ENCODE measurements at places on chromosomes 1 and 21.

DNA sequence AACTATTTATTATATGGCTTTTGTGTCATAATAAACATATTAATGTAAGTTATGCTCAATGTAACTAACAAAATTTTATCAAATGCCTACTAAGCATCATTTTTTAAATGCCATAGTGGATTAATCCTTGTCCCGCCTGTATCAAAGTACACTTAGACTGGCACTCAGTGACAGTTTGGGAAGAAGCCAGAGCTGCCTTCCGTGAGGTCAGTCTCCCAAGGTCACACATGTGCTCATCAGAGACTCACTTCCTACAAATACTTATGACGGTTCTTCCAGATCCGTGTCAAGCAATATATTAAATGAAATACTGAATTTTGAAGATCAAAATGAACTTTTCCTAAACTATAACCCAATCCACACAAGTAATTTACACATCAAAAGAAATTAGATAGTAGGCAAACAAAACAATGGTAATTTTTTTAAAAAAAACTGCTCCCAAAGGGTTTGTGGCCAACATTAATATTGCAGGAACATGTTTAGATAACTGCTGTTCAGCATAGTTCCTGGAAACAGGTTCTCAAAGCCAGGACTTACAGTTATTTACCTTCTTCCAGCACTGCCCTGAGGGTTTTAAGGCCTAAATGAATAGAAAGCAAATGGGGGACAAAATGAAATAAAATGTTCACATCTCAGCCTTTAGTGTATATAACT is 27.2 kb downstream of the WLS start:
- no peak for DNase-seq

DNA sequence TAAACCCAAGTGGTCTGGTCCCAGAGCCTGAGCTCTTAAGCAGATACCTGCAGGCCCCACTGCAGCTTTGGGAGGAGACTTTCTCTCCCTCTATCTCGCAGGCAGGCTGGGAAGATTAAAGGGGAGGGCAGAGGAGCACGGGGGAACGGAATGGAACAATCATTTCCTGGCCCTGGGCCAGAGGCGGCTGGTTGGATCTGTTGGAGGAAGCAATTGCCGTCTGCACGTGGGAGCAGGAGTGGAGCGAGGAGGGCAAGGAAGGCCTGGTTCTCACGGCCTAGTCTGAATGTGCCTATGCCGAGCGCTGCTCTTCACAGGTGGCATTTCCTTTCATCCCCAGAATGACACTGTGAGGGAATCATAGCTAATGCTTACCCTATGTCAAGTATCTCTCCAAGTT is 23.7 kb downstream of the NKAIN1 start:
- DNase-seq: no peak

- DNase-seq: no peak
Observed at GRCh38 chr1:8121261-8122159, 95.4 kb upstream of the ERRFI1 start.

- DNase-seq: no peak
Observed at GRCh38 chr1:180343921-180344769, 114.1 kb downstream of the LHX4 start.

- DNase-seq: no peak
Observed at GRCh38 chr21:37987668-37988067, 71.4 kb upstream of the KCNJ6 start.

- no peak for DNase-seq
Observed at GRCh38 chr1:237525102-237525501, 365.6 kb downstream of the ZP4 start.

DNA sequence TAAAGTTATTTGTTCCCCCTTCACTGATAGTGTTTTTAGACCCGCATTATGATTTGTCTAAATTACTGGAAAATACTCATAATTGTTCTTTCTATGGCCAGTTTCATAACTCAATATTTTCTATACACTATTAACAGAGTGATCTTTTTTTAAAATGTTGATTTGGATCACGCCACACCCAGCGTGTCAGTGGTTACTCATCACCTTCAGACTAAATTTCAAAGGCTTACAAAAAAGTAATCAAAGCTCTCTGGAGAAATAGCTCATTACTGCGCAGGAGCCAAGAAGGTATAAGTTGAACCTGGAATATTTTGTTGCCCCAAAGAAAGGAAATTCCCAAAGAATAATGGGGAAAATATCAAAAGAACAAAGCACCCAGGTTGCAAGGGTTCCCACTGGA is 104.9 kb downstream of the EVI5 start:
- DNase-seq: no peak

- DNase-seq: no peak
Observed at GRCh38 chr1:77888081-77888780, at the start of gene NEXN. Gene NEXN (plus strand): TSS chr1:77888624. CDS start chr1:77916107, 27,483 bp downstream.

GRCh38 chr1:171762143-171762563 is 19.3 kb upstream of the METTL13 start:
- DNase-seq: no peak

DNA sequence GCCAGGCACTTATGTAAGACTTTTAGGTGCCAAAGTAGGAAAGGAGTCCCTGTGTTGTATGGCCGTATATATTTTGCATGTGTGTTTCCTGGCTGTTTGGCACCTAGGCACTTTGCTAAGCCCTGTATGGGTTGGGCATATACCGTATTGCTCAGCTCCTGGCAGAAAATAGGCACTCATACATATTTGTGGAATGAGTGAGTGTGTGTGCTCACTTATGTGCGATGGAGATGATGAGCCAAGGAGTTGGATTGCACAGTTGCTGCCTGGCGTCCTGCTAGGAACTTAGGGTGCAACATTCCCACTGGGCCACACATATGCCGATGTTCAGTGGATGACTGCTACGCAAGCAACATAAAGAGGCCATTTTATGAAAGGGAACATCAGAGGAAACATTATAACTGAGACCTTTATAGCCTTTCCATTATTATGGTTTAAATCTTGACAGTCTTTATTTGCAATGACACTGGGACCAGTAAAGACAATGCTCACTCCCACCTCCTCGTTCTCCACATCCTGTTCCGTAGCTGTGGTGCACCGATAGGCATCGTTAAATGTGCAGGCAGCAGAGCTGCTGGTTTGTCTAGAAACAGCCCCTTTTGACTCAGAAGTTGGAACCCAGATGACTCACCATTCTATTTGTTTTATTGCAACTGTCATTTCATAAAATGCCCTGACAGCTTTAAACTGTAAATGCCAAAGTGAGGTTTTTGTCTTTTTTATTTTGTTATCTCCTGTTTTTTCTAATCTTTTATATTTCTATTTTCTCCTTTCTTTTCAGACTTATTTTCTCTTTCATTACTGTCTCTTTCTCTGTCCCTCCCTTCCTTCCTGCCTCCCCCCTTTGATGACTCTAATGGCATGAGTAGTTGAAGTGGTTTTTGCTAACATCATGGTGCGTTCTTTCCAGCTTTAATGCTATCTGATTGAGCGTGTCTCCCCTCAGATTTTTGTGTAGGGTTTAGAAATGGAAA is 36.1 kb downstream of the PEX14 start:
- peak; percentile 82 for DNase-seq

DNA sequence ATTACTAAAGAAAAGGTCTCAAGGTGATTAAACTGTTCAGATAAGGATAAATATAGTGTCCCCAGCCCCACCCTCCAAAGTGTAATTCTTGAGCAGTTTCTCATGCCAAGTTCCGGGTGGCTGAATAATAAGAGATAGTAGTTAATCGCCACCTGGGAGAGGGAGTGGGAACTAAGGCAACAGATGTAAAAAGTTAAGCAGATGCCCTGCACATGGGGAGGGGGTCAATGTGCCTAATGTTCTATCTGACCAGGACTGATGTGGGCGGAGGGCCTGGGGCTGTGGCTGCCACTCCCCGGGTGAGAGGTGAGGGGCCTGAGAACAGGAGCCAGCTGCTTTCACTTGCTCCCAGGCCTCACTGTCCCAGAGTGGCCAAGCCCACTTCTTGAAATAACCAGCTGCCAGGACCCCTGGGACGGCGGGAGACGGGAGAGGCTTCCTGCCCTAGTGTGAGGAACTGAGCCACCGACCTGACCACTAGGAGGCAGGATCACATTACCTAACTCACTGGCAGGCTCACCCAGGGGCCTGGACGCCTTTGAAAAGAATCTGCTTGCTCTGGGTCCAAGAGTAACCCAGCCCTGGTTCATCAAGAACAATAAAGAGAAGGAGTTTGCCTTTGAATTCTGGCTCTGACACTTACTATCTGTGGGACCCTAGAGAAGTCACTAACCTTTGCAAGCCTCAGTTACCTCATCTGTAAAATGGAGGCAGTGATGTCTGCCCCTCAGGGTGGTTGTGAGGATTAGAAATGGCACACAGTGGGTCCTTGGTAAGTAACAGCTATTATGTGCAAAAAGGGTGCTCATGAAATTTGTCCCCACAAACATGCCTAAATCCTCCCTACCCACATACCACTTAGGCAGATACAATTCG is 179.2 kb downstream of the ATG4C start:
- no peak for DNase-seq

DNA sequence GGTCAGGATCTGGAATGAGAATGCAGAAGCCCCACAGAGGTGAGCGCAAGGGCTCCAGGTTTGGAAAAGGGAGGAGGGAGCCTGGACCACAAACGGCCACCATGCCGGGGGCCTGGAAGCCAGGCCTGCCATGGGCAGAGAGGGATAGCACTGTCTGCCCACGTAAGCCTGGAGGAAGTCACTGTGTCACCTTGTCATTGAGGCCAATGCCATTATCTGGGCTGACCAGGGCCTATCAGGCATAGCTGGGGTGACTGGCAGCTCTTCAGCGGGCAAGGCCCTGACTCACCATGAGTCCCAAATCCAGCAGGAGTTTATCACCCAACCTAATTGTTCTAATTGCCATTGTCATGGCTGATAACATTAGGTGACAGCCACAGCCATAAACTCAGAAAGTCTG is 84.6 kb downstream of the MATN1 start:
- DNase-seq: no peak

DNA sequence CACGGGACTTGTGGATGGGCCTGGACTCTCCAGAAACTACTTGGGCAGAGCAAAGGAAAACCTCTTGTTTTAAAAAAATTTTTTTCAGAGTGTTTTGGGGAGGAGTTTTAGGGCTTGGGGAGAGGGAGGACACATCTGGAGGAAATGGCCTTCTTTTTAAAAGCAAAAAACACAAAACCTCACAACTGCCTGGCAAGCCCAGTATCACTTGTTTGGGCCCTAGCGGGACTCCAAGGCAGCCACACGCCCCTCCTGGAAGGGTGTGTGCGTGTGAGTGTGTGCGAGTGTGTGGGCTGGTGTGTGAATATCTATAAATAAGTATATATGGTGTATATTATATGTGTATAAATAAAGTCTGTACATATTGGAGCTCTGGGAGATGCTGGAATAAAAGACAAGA is 57.7 kb upstream of the ACTL8 start:
- DNase-seq: no peak

- DNase-seq: no peak
Observed at GRCh38 chr1:24263746-24264145, 55.4 kb upstream of the GRHL3 start.

DNA sequence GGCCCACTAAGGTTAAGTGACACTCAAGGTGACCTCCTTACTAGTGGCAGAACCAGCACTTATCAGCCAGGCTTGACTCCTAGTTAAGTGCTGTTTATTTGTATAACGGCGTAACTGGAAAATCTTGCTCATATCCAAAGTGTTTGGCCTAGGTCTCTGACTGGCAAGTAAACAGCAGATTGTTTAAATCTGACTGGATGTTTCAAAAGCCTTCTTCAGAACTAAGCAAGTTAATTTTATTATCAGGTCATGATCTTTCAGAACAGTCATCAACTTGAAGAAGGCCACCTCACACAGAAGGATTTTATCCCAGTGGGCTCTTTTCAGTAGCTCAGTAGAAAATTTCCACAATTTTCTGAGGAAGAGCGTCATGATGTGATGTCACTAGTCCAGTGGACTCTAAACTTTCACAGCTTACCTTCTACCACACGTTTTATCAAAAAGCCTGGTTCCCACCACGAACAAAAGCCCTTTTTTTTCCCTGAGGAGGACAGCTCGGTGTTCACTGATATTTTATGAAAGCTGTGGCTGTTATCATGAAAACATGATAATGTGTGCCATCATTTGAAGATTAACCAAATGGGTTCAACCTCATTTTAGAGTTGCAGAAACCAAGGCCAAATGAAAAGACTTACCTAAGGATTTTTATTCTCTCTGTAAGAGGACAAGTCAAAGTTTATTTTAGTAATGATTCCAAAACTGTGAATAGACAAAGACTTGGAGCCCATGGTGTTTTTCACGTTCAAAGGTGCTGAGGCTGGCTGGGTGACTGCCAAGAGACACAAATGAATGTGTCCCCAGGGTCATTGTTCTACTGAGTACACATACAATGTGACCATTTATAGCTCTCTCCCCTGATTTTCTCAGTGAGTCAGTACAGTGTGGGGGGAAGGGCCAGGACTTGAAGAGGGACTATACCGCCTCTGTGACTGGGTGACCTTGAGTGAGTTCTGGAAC is 9.1 kb downstream of the SGIP1 start:
- no peak for DNase-seq

- no peak for DNase-seq
Observed at GRCh38 chr21:15058854-15059263, 5.9 kb downstream of the NRIP1 start.

GRCh38 chr1:33586795-33587194 is 114.3 kb downstream of the ZSCAN20 start:
- no peak for DNase-seq

GRCh38 chr1:114022877-114023276 is 43.6 kb downstream of the OLFML3 start:
- no peak for DNase-seq
